D341Med (cell line): ENCODE measurements at places on chromosomes 13 and 19.

- DNase-seq = no peak
These were observed 747.8 kb downstream of the EFNB2 start for GRCh38 chr13:105787632-105788031.

GRCh38 chr13:29543230-29544215, 52.0 kb downstream of the SLC7A1 start:
- no peak for DNase-seq

DNA sequence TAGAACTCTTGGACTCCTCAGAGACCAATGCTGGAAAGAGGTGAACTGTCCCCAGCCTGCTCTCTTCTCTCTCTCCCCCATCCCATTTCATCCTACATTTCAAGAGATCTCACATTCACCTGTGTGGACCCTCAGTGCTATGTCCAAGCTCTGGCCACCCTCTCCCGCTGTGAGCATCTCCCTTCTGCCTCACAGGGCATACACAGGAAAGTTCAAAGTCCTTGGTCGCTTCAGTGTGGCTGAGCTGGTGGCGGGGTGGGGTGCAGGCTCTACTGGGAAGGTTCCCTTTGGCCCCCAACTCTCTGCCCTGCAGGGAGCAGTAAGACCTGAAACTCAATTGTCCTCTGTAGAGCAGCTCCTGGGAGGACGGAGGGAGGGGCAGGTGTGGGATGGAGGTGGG, 27.0 kb downstream of the SPTBN4 start:
- DNase-seq = no peak

- no peak for DNase-seq
These were observed 7.0 kb upstream of the OPA3 start for GRCh38 chr19:45591638-45592005.

GRCh38 chr19:33727331-33727998, 69.2 kb upstream of the KCTD15 start:
- no peak for DNase-seq

DNA sequence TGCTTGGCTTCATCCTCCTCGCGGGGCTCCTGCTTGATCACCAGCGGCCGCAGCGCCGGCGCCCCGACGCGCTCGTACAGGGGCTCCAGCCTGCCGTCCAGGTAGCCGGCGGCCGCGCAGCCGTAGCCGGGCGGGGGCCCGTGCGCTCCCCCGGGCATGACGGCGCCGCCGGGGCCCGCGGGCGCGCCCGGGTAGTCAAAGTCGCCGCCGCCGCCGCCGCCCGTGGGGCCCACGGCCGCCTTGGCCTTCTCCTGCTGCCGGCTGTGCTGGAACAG, 497 bp downstream of the CEBPA start:
- peak; percentile 64 for DNase-seq

GRCh38 chr13:91546900-91547299, 148.5 kb downstream of the GPC5 start:
- DNase-seq = no peak

DNA sequence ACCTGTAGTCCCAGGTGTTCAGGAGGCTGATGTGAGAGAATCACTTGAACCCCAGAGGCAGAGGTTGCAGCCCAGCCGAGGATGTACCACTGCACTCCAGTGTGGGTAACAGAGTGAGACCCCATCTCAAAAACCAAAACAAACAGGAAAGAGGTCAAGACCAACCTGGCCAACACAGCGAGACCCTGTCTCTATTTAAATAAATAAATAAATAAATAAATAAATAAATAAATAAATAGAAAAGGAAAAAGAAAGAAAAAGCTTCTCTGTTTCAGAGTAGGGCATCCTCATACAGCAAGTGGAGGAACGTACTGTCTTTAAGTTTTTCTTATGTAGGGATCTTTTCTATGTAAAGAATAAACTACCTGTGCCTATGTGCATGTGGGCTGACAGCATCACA, 2.3 kb downstream of the ZNF700 start:
- no peak for DNase-seq

DNA sequence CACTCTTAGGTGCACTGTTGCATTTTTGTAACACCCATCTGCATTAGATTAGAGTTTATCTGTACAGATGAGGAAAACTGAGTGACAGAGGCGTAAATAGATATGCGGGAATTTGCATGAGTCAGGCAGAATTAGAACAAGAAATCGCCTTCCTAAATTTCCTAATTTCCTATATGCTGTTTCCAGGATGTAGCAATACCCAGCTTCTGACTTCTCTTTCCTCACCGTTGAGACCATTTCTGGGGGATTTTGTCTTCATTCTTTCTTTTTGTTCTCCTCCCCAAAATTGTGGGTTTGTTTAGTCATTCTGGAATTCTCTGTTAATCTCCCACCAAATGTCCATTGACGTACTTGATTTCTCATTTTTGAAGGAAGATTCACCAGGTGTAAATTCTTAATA, 10.6 kb upstream of the ZNF792 start:
- no peak for DNase-seq

DNA sequence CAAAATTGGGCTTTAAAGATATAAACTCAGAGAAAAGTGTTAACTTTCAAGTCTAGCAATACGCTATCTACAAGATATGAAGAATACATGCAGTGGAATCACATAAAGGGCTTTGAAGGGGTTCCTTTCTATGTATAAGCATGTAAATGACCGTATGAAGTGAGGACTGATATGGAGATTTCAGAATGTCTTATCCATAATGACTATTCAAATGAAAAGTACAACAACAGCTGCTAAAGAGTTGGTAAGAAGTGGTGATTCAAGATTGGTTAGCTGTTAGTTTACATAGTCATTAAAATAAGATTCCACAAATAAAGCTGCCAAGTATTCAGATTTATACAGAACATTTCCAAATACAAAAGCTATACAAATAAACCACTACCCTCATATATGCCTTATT, 153.4 kb upstream of the STARD13 start:
- DNase-seq = no peak

DNA sequence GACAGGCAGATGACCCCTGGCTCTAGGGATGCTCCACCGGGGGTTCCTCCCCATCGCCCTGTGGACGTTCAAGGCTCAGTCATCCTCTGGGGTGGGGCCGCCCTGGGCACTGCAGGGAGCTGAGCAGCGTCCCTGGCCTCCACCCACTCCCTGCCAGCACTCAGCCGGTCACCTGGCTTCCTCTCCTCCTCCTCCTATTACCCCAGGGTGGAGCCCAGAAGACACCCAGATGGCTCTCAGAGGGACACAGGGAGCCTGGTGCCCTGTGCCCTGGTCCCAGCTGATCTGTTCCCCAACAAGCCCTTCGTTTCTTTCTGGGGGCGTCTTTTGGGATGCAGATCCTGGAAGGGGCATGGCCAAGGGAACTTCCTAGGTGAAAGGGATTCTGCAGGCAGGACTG, 3.7 kb upstream of the MKNK2 start:
- DNase-seq = no peak
